ENCODE measurements at places on chromosomes 3 and 15. TPM values are rescaled to one million over a fixed set of nuclear protein-coding genes. Genes with fewer than 3 reads are reported as not detected.

The FGF12 gene
- total RNA-seq, result not detected

The ADGRG7 gene
- total RNA-seq, result 21.2 TPM

The CADM2 gene
- total RNA-seq, result 0.38 TPM

The KBTBD8 gene
- total RNA-seq, result 10.9 TPM

The KBTBD13 gene
- total RNA-seq, result not detected

The FILIP1L gene
- total RNA-seq, result 0.13 TPM

The GOLGA8K gene
- 0.49 TPM for total RNA-seq

- DNase-seq, result peak; percentile 87
These were observed at the start of gene MFGE8 for GRCh38 chr15:88913017-88913849. Gene MFGE8, minus strand, starts transcription at chr15:88913379. Its CDS starts 60 bp downstream, at chr15:88913319.

- peak; percentile 64 for DNase-seq
These were observed 67.6 kb upstream of the HACD2 start for GRCh38 chr3:123652342-123652984.

- no peak for DNase-seq
These were observed 218.9 kb downstream of the PLOD2 start for GRCh38 chr3:145942052-145942451.

DNA sequence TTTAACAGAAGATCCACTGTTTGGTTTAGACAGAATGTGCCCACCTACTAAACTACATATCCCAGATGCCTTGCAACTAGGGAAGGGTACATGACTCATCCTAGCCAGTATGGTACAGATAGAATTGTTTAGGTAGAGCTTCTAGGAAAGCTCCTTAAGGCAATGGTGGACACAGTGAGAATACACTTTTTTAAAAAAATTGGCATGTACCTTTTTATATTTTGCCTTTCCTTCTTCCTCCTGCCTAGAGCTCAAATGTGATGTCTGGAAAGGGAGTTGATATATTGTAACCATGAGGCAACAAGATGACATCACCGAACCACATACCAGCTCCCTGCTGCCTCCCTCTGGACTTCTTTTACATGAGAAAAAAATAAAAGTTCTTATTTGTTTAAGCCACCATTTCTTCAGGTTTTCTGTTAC lies 14.4 kb upstream of the C3orf80 start:
- DNase-seq, result peak; percentile 22

GRCh38 chr15:50163719-50164410 lies 18.1 kb upstream of the SLC27A2 start:
- DNase-seq, result no peak

DNA sequence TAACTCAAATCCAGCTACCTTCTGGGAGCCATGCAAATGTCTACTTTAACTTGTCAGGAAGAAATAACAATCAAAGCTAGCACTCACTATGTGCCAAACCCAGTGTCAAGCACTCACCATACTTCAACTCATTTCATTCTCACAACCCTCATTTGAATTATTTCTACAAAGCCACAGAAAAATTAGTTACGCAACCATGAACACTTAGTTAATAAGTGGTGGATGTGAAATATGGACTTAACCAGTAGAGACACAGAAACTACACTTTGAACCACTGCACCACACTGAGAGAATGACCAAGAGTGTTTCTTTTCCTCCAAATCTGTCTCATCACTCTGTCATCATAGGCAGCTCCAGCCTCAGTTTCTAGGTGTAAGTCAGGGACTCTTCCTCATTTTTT lies 91.0 kb upstream of the MBNL1 start:
- no peak for DNase-seq

DNA sequence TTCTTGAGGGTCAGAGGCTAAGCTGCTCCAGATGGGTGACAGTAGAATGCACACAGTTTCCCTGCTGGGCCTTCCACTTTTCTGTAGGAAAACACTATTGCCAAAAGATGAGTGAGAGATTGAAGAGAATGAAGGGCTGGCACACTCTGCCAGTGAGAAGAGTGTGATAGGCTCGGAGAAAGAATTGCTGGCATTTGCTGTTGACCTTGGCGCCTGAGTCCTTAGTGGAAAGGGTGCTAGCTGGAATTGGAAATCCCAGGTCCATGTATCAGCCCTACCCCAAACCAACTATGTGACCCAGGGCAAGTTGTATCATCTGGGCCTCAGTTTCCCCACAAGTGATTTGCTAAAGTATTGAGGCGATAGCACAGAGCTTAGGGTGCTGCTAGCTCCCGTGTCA lies 60.1 kb upstream of the DCLK3 start:
- no peak for DNase-seq

DNA sequence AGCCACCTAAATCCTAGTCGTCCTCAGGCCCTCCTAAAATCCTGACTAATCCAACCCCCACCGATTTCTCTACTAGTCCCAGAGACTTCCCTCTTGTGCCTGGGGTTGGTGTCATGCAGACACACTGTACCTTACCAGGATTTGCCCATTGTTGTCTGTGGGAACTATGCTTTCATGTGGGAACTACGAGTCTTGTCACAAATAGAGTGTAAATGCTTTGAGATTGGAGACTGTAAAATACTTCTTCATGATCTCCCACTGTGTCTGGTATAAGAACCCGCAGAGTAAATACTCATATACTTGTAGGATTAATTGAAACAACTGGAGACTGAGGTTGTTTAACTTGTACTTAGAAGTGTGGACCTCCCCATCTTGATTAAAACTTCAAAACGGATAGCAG lies 11.2 kb downstream of the B3GNT5 start:
- DNase-seq, result no peak

DNA sequence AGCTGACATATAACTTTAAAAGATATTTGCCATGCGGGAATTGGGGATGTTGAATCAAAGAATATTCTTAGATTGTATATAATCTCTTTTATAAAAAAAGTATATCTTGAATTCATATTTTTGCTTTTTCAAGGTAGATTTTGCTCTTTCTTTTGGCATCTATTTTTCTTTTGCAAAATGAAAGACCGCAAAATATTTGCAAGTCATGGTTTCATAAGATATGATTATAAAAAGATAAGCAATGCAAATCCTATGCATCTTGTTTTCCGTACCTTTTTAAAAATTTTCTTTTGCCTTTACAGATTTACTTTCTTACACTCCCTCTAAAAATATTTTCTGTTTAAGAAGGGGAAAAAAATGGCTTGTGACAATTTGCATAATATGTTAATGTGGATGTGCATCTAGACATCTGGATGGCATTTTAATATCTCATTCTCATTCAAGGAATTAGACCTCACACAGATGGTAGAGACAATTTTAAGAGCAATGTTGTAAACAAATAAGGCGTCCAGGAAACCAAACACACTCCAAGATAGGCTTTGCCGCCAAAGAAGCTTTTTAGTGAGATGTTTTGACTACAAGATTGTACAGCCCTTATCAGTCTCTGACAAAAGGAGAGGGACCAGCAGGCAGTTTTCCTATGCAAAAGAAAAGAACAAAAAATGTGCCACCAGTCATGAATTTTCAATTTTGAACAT lies 371.1 kb downstream of the CHL1 start:
- DNase-seq, result no peak

GRCh38 chr3:155960060-155960459 lies 89.6 kb downstream of the GMPS start:
- no peak for DNase-seq

- no peak for DNase-seq
These were observed 25.4 kb downstream of the GOLGB1 start for GRCh38 chr3:121724130-121724529.

DNA sequence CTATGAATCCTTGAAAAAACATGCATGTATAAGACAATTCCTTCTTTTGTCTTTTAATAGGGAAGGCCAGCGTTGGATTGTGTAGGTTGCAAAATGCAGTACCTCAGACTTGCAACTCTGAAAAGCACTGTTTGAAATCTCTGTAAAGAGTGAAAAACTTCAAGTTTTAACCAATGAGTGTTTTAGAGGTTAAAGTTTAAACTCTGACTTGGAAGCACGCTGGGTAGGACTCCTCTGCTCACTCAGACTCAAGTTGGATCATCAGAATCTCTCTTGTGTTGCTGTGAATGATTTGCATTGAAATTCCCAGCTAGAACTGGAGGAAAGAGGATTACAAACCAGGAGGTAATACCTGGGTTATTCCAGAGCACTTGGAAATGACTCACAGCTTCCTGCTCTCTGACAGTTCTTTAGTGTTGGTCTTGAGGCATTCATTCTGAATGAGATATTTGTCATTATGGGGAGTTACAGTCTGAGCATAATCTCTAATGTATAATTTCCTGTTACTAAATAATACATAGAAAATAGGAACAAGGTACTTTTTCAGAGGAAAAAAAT lies 49.1 kb downstream of the PLS1 start:
- no peak for DNase-seq

DNA sequence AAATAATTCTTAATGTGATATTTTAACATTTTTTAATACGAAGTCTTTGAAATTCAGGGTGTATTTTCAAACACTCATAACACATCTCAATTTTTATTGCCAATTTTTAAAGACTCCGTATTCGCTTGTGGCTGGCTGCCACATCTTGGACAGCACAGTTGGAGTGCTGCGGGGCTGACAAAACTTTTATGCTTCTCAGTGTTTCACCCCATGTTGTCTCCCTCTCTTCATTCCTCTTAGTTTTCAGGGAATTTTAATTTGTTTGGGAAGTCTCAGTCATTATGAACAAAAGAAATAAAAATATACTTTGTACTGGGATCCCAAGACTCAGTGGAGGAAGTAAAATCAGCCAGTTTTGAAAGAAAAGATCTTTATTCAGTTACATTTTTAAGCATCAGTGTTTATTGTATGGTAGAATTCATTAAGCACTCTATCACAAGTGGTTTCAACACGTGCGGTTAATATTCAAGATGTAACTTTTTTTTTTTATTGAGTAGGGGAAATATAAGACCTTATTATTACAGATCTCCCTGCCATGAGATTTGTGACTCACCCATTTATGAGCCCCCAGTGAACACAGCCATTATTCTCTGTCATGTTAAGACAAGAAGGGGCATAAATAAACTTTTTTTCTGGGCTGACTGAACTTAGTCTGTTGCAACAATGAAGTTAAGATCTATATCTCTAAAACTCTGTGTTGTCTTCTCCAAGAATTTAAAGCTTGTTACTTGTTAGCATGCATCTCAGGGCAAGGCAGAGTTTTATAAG lies 26.8 kb downstream of the KAT2B start:
- DNase-seq, result no peak

GRCh38 chr3:42424911-42425310 lies 14.5 kb upstream of the LYZL4 start:
- DNase-seq, result no peak

DNA sequence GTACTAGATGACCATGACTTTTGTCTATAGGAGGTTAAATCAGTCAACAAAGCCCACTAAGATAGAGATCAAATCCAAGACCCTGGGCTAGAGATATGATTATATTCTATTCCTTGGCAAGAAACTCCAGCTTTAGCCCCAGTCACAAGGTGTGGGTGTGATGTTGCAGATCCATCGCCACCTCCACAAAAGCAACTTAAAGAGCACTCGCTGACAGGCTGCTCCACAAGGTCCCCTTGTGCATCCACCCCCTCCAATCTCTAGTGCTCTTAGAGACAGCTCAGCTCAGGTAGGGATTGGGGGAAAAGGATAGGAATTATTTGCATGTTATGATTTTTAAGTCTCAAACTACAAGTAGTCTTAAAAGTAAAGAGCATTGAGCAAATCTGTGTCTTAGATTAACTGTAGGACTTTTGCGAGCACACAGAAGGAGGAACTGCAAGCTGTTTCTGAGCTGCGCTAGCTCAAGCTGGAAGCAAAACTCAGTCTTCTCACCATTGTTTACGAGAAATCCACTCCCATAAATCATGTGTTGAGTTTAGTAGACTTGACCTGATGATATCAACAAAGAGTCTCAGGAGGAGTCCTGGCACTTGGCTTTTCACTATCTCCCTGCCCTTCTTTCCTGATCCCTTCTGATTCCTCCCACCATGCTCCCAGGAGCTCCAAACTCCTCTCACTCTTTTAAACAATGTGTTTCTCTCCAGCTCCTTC lies 177.6 kb downstream of the STAC start:
- no peak for DNase-seq

DNA sequence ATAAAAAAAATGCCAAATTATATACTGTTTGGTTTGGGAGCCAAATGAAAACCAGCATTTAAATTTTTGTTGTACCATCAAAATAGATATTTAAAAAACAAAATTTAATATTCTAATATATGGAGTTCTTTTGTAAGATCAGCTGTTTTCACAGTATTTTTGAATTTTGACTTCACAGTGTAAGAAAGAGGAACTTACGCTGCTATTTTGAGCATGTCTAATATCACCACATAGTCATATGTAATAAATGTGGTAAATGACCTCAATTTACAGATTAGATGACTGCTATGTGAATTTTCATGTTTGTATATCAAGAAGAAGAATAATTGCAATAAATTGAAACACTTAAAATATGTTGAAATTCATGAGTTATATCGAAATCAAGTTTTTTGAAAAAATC lies 189.6 kb downstream of the ARRDC4 start:
- DNase-seq, result no peak

GRCh38 chr3:179932674-179933073 lies 104.1 kb downstream of the PEX5L start:
- no peak for DNase-seq

- no peak for DNase-seq
These were observed 2.5 kb downstream of the NBEAL2 start for GRCh38 chr3:46981932-46982471.

GRCh38 chr3:1752205-1752604 lies 346.5 kb upstream of the CNTN4 start:
- DNase-seq, result peak; percentile 2

GRCh38 chr3:113844622-113845222 lies 6.1 kb downstream of the GRAMD1C start:
- no peak for DNase-seq

- no peak for DNase-seq
These were observed 954.3 kb downstream of the SQOR start for GRCh38 chr15:46589088-46589487.

DNA sequence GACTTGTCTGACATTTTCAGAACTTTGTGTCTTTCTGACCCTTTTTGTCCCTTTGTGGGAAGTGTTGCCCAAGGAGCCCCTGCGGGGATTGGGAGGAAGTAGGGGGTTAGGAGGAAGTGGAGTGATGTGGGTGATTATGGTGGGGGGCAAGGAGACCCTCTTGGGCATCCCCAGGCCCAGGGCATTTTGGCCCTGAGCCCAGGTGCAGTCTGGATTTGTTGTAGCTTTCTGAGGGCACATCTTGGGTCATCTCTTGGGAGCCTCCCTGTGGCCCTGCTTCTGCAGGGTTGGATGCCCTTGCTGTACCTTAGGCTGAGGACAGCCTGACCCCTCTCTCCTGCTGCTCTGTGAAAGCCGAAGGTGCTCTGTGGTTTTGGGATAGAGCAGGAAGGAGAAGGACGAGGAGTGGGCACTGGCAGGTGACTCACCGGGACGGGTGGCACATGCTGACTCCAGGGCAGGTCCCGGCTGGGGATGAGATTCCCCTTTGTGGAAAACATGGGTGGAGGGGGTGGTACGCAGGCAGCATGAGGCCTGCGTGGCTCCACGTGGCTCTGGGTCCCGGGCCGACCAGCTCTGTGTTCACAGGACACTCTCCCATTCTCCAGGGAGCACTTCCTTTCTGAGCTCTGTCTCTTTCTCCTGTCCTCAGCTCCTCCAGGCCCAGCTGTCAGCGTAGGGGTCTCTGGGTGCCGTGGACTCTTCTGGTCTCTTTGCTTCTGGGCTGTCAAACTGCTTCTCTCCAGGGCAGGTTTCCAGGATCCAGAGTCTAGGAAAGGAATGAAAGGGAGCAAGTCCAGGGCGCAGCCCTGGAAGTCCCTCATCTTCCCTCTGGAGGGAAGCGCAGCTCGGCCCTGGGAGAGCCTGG lies 11.8 kb downstream of the CD276 start:
- DNase-seq, result no peak

- DNase-seq, result no peak
These were observed 35.3 kb downstream of the SLTM start for GRCh38 chr15:58898150-58898680.

All from activated CD8-positive, alpha-beta T cell treated with anti-CD3 and anti-CD28 coated beads for 36 hours (primary cell).